ENCODE measurements at places on chromosomes 4 and X.

DNA sequence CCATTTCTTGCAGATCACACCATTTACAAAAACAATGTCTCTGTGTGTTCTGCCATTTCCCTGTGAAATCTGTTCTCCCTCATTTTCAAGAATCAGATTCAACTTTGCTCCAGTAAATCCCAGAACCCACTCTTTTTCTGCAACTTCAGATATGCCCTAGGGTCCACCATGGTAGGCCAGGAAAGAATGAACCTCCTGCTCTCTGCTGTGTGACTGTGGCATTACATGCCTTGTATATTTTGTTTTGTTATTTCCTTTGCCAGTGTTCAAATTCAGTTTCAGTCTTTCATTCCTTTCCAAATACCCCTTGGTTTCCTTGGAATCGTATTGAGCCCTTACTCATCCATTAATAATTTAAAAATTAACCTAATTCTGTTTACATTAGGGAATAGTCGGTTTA, 290.2 kb upstream of the VCX start:
- DNase-seq = no peak

- no peak for DNase-seq
Measured at GRCh38 chrX:18368402-18368801, 13.9 kb upstream of the SCML2 start.

GRCh38 chr4:86718152-86718551, 124.0 kb downstream of the PTPN13 start:
- DNase-seq = no peak

GRCh38 chrX:78643096-78643495, 16.0 kb downstream of the RTL3 start:
- DNase-seq = no peak

- no peak for DNase-seq
Measured at GRCh38 chr4:153790962-153791551, 2.2 kb upstream of the SFRP2 start.

- no peak for DNase-seq
Measured at GRCh38 chr4:95439071-95439470, 109.7 kb downstream of the UNC5C start.

- DNase-seq = no peak
Measured at GRCh38 chr4:163810755-163811154, 316.3 kb downstream of the TMA16 start.

GRCh38 chr4:92455951-92456350, 152.2 kb downstream of the GRID2 start:
- no peak for DNase-seq

Data from cerebellar nuclear complex (tissue), 1 donor.